ENCODE measurements at places on chromosomes 12 and 14.
A peak's percentile ranks its signal among the peaks of the same experiment; 100 is the strongest.

GRCh38 chr14:104291123-104292000 is 153.0 kb downstream of the KIF26A start:
- no peak for DNase-seq

- no peak for DNase-seq
Observed at GRCh38 chr12:6386038-6386437, 2.1 kb downstream of the LTBR start.

GRCh38 chr14:101109981-101110728 is 206.6 kb upstream of the RTL1 start:
- peak; percentile 14 for DNase-seq

DNA sequence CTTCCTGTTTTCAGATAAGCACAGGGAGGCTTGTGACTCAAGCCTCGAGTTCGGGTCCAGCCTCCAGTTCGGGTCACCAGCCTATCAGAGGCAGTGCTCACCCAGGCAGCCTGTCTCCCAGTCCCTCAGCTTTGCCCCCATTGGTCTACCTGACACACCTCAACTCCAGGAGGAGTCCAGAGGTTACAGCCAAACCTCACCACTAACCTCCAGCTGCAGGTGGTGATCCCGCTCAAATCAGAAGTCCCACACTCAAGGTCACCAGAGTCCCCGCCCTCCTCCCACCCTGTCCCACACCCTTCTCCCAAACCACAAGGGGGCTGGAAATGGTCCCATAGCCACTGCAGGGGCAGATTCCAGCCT is 42.1 kb downstream of the KDM2B start:
- peak; percentile 47 for DNase-seq

- DNase-seq: no peak
Observed at GRCh38 chr12:93311827-93312226, 65.9 kb upstream of the NUDT4 start.

DNA sequence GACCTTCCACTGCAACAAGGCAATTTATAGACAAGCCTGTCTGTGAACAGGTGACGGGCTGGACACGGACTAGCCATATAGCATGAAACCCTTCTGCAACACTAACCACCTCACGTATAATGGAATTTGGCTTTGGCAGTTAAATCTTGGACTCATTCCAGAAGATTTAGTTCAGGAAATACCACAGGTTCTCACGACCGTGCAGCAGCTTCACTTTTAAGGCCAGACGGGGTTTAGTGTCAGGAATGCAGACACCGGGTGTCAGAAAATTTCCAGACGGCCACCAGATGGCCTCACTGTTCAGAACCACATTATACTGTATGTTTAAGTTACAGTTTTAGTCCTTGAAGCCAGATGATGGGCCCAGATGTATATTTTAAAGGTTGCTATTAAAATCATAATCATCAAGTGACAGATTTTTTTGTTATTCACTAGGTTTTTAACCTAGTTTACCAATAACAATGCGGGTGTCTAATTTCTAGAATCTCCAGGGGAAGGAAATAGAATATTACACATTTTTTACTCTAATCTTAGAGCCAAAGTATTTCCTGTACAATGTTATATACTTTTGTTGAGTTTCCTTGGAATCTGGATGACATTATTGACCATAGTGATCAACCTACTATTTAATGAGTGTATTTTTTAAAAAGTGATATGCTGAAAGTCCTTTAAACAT is 90.5 kb upstream of the TMPO start:
- peak; percentile 98 for DNase-seq

- DNase-seq: peak; percentile 23
Observed at GRCh38 chr12:106329231-106329982, 26.9 kb downstream of the TCP11L2 start.

- no peak for DNase-seq
Observed at GRCh38 chr14:67512463-67513310, 20.4 kb upstream of the PLEKHH1 start.

- no peak for DNase-seq
Observed at GRCh38 chr12:5500331-5500659, 68.4 kb downstream of the NTF3 start.

GRCh38 chr12:49331380-49332222 is 5.4 kb downstream of the C1QL4 start:
- peak; percentile 69 for DNase-seq

- DNase-seq: no peak
Observed at GRCh38 chr14:25215607-25216006, 165.7 kb upstream of the STXBP6 start.

GRCh38 chr12:28035500-28035899 is 63.0 kb upstream of the PTHLH start:
- DNase-seq: peak; percentile 38

DNA sequence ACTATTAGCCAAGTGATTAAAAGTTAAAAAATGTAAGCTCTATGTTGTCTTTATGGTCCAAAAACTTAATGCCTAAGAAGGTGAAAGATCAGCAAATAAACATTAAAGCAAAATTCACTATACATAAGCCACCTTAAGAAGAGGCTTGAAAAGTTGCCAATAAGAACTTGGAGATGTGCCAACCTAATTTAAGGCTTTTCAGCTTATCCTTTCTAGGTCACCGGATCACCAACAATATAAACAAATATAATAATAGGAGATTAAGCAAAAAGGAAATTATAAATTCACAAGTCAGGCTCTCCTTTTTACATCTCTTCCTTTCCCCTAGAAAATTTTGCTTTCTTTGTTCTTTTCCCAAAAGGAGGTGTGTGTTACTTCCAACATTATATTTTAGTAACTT is 30.9 kb downstream of the SLC2A3 start:
- DNase-seq: no peak

DNA sequence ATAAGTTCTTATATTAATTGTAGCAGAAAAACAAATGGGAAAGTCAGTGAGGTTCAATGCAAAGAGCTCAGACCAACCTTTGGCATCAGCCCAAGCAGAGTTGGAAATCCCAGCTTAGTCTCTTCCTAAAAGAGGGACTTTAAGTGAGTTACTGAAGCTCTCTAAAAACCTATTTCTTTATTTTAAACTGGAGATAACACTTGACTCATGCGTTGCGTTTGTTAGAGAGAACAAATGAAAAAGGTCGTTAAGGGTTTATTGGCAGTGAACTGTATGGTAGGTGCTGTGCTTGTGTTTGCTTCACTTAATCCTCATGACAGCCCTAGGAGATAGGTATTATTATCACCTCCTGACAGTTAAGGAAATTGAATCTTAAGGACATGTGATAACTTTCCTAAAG is 396.5 kb downstream of the RAD51B start:
- no peak for DNase-seq

DNA sequence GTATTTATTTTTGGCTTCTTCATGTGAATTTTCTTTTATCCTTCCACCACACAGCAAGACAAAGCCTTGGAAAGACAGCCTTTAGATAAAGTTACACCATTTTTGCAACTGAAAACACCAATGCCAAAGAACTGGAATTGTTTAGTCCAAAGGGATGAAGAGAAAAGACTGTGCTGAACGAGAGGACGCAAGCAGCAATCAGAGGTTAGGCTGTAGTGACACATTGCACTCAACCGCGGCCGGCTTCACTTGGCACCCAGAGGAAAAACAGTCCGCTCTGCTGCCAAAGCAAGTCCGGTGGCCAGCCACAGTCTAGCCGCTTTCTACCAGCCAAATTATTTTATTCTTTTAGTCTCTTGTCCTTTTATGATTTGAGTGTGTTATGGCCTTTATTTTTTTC is 49.1 kb upstream of the KCNJ8 start:
- DNase-seq: peak; percentile 67

Measured in kidney tubule cell (primary cell).